ENCODE measurements at places on chromosomes 11 and 22.

DNA sequence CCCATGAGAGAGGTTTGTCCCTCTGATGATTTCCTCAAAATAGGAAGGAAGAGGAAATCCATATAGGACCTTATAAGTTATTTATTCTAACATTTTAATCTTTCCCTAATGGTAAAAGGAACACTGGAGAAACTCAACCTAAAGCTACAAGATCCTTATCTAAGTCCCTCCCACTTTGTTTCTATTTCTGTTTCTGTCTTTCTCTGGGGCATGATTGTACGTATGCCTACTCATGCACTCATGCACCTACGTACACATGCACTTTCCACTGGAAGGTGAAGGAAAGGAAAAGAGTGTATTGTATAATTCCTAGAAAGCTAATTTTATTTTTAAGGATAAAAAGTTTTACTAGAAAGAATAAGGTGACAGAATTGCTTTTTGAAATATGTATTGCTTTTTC lies 125.0 kb downstream of the RAB38 start:
- no peak for DNase-seq

GRCh38 chr22:31829505-31829904 lies 75.7 kb downstream of the DEPDC5 start:
- DNase-seq = no peak

DNA sequence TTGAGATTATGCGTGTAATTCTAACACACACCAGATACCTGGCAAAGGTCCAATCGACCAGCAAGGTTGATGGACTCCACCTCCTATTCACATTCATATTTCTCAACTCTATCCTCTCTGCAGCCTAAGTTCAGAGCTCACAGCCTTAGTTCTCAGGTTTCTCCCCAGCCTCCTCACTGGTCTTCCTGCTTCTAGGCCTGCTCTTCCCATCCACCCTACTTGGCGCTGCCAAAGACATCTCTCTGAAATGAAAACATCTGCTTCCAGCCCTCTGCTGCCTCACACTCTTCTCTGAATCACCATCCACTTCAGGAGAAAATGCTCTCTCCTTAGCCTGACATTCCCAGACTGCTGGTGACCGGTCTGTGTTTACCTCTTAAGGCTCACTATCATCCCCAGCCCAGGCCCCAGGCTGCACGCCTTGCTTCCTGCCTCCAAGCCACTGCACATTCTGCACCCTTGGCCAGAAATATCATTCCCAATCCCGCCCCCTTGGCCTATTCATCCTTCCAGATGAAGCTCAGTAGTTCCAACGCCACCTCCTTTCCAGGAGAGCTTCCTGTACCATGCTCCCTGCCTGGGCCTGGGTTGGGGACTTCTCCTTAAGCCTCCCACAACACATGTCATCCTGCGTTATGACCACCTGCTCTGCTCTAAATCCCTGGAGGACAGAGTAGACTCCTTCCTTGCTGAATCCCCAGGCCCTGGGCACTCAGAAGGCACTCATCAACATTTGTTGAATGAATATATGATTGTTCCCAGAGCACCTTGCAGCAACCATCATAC lies 3.5 kb downstream of the ARRB1 start:
- DNase-seq = no peak

DNA sequence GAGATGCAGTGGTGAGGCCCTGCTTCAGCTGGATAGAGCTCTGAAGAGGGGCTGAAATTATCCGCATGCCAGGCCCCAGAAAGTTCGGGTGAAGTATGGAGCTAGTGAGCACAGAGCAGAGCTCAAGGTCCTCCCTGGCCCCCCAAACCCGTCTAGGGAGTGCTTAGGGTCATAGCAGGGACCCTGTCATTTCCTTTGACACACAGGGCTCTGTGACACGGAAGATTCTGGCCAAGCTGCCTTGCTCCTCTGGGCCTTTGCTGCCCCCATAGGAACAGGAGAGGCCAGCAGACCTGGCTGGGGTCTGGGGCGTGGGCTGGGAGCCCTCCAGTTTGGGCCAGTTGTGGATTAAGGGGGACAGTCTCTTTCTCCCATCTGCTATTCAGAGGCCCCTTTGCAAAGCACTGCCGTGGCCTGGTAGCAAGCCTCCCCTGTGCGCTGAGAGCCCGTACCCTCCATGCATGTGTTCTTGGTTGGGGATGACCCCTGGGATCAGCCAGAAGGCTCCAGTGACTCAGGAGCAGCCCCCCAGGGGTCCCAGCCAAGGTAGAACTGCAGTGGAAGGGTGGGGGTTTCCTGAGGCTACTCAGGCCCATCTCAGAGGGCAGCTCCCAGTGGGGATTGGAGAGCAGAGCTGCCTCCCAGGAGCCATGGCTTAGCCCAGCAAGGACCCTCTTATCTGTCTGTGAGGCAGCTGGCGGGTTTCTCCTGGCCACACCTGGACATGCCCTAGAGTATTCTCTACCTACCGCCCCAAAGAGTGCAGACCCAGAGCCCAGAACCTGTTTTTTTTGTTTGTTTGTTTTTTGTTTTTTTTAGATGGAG lies 42.3 kb downstream of the RNF141 start:
- DNase-seq = no peak

DNA sequence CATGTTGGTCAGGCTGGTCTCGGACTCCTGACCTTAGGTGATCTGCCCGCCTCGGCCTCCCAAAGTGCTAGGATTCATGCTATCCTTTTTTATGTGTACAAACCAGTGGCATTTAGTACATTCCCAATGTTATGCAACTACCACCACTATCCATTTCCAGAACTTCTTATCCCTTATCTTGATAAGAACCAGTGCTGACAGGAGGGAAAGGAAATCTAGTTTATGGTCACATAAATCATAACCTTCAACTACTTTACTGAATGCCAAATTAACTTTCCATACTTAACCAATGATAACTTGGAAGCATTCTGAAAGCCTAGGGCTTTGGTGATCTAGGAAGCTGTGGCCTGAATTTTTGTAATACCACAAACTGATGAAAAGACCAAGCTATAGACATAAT lies 170.4 kb downstream of the SWAP70 start:
- no peak for DNase-seq

GRCh38 chr11:205221-206001 lies 1.8 kb downstream of the BET1L start:
- no peak for DNase-seq

All from cerebellar nuclear complex (tissue), 1 donor.